Brain (organoid and tissue), 16 donors: ENCODE measurements at places on chromosomes 5 and 9.

DNA sequence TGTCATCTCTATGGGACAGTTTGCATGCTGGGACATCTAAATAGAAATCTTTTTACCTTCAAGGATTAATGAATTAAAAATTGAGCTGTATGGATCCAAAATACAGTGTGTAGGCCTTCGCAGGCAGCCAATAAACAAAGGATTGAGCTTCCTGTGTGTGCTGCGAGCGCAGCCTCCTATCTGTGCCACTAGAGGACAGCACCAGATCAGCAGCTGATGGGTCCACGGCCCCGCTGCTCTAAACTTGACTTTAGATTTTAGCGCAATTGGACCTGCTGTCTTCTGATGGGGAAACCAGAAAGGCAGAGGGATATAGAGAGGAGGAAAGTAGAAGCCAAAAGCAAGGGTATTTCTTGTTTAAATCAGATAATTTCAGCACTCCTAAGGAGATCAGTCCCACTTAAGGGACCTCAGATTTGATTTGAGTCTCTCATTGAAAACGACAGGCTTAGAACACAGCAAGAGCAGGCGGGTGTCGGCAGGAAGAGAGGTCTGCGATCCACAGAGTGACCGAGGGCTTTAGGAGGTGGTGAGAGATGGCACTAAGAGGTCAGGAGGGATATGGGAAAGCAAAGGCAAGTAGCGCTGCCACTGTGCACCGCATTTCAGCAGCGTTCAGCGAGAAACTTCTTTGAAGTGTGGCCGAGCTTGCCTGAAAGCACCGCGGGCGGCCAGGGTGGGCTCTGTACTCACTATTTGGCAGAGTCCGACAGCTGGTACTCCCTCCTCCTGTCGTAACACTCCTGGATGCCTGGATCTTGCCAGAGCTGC is 214.3 kb downstream of the GNA14 start:
- DNase-seq = peak; percentile 90

GRCh38 chr9:127447416-127448111 is 3.6 kb downstream of the RPL12 start:
- no peak for DNase-seq

GRCh38 chr5:10729320-10730042 is 31.6 kb downstream of the DAP start:
- DNase-seq = no peak

DNA sequence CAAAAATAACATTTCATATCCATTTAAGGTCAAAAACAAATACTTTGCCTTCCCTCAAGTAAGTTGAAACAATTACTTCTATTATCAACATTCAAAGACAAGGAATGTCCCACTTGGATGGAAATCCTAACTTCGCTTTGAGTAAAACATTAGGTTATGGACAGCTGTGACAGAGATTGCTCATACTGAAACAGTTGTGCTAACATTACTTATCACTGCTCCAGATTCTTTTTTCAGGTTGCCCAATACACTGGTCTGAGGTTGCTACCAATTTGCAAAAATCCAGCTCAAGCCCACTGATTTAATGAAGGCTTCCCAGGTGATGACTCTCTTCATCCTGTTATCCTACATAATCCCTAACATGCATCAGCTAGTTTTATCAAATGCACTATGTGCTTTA is 98.3 kb downstream of the UBAP2 start:
- no peak for DNase-seq

- DNase-seq = no peak
Observed at GRCh38 chr5:127586811-127587210, 62.1 kb upstream of the CTXN3 start.

DNA sequence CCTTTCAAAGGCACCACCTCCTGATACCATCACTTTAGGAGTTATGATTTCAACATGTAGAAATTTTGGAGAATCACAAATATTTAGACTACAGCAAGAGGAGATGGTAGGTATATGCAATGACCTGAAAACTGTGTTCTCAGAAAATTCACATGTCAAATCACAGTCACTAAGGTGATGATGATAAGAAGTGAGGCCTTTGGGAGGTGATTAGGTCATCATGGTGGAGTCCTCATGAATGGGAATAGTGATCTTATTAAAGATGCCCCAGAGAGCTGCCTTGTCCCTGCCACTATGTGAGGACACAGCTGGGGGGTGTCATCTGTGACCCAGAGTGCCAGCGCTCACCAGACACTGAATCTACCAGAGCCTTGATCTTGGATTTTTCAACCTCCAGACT is 513.5 kb upstream of the TUSC1 start:
- DNase-seq = no peak

DNA sequence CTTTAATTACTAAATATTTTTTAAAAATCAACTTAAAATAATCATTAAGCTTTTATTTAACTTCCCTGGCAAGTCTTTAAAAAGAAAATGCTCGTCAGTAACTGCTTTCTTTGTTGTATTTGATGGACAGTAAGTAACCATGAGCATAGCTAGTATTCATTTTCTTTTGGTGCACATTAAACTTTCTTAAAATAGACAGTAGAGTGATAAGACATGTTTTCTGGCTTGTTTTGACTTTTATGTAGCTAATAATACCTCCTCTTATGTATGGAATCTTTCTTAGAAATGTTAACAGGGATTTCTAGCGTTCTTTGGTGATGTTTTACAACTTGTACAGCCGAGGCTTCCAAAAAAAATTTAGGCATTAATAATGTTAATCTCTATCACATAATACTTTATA is 22.6 kb downstream of the FBXO38 start:
- no peak for DNase-seq

GRCh38 chr5:82799361-82800077 is 277.7 kb downstream of the TMEM167A start:
- no peak for DNase-seq

- no peak for DNase-seq
Observed at GRCh38 chr9:98727428-98727827, 18.7 kb upstream of the GABBR2 start.

GRCh38 chr9:135178498-135178897 is 91.0 kb downstream of the OLFM1 start:
- DNase-seq = peak; percentile 56

DNA sequence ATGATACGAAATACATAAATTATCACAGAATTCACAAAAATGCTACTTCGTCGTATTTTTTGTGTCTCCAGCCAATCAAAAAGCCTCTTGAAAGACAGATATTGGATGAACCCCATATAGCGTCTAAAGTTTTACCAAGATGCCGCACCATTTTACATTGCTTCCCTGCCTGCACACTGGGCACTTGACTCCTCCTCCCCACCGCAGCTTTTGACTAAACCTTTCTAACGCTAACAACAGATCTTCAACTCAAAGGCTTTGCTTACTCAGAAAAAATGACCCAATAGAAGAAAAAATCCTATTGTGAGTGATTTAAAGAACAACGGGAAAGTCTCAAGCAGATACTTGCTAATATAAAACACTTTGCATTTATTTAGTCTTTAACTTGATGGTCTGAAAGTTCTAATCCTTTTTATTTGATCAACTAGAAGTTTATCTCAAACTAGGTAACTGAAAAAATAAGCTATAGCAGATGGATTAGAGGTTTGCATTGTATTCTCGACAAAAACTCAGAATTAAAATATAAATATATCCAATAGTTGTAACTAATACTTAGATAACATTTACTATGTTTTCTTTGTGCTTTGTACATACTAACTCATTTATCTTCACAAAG is 609.1 kb upstream of the DMAC1 start:
- DNase-seq = no peak

DNA sequence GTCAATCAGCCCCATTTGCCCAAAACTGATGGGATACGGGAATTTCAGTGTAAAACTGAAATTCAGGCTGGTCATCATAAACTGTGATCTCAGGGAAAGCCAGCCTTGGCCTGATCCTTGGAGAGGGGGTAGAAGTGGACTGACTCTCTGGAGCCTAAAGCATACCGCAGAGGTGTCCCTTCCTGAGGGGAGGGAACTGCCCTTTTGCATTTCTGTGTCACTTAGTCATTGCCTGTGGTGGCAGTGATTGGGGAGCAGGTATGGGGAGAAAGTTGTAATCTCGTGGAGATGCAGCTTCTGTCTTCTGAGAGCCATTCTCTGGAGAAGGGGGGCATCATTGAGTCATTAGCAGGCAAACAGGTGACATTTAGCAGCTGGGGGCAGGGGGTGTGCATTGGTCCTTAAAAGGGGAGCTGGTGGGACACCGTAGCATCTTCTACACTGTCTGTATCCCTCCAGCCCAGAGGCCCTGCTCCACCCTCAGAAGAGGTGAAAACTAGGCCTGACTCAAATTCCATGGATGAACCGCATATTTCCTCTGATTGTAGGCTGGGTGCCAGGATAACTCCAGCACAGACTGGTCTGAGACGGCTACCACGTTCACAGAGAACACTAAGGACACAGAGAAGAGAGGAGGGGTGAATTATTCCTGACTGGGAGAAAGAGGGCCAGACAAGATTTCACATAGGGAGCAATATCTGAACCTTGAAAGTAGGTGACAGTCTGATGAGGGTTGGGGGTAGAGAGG is 143.3 kb downstream of the SEC61B start:
- DNase-seq = no peak

DNA sequence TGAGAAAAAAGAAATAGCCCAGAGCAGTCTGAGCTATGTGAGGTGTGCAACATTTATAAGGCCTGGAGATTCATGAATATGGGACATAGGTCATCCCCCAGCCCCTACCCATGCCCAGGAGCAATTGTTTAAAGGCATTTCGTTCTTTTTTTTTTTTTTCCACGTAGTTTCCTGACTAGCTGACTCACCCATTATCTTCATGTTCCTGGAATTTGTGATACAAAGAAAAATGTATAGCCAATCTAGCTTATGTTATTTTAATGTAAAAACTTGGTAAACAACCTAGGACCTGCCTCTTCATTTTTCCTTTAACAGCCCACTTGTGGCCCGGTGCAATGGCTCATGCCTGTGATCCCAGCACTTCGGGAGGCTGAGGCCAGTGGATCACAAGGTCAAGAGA is 81.3 kb downstream of the OSTF1 start:
- DNase-seq = no peak

DNA sequence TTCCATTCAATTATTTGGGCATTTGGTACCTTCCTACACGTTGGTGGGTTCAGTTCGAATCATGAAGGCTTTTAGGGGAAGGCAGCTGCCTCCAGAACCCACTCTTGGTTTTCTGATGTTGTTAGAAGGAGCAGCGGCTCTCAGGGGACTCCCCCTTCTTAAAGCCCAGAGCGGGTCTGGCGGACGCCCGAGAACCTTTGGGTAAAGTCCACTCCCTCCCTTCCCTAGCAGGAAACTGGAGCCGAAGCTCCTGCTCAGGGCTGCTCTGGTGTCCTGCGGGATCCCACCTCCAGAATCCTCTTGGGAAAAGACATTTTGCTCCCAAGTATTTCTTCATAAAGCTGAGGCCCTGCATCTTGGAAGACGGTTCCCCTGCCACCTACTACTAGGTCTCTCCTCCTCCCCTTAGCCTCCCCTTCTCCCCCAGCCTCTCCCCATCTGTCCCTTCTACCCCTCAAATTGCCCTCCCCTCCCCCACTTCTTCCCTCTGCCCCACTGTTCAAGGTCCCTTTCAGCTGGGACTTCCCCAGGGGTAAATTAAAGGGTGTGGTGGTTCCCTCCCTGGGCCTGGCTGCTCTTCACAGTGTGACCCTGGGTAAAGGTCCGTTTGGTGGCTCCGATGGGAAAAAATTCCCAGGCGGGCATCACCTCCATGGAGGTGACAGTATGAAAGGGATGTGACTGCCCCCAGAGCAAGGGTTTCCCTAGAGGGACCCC is 9.3 kb downstream of the IRX4 start:
- no peak for DNase-seq

GRCh38 chr5:84272771-84273516 is 111.7 kb downstream of the EDIL3 start:
- peak; percentile 28 for DNase-seq

GRCh38 chr5:96978812-96979449 is 43.1 kb downstream of the LNPEP start:
- DNase-seq = no peak

GRCh38 chr9:36659500-36659899 is 86.8 kb downstream of the MELK start:
- DNase-seq = no peak

GRCh38 chr5:103224894-103225246 is 33.7 kb upstream of the MACIR start:
- DNase-seq = no peak

- no peak for DNase-seq
Observed at GRCh38 chr5:172636279-172637050, 4.6 kb upstream of the NEURL1B start.

- DNase-seq = no peak
Observed at GRCh38 chr5:65986796-65987195, 60.4 kb downstream of the ERBIN start.
